H4 (cell line): ENCODE measurements at places on chromosomes 6 and 20. TPM values are rescaled to one million over a fixed set of nuclear protein-coding genes. Genes with fewer than 3 reads are reported as not detected.

The TTLL9 gene
- 0.27 TPM in 1 of 2 replicates, not detected in the other for total RNA-seq

DNA sequence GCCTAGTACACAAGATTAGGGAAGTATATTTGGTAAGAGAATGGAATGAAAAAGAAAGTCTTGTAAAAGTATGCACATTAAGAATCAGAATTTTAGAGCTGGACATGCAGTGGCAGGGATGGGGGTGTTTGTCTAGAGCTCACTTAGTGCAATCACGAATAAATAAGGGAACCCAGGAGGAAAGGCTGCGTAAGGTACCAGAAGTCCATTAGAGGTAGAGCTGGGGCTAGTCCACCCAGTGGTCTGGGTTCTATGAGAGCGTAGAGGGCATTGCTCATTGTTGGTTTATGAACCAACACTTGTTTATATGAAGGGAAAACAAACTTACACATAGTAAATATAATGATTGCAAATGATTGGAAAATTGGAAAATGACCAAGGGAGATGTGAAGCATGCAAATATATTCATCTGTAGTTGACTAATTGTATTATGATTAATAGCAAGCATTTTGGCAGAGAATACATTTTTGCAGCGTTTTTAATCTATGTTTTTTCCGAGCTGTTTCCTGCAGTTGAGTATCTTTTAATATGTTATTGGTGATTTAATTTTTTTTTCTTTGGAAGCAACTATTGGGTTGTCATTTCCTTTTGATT lies 3.2 kb downstream of the CDC40 start:
- DNase-seq, result no peak

- peak; percentile 34 for DNase-seq
Measured at GRCh38 chr6:114108119-114109002, 137.4 kb upstream of the HDAC2 start.

The GABRR1 gene
- not detected in 2 replicates for total RNA-seq

The EPPIN gene
- total RNA-seq, result not detected in 2 replicates

DNA sequence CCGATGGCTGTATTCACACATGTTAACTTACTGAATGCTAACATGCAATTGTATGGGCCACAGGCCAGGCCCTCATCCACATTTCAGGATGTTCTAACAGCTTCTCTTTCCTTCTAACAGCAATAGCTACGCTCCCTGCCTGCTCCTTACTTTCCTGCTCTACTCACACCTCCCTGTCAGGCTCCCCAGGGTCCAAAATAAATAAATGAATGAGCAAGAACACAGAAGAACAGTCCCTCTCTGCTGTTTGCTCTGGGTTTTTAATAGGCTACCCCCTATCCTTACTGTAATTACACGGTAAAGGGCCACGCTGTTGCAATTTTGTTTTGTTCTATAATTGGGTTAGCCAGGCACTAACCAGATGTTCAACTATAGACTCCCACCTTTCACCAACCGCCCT lies 135.6 kb downstream of the GMDS start:
- no peak for DNase-seq
